ENCODE measurements at places on chromosomes 2 and 18.

DNA sequence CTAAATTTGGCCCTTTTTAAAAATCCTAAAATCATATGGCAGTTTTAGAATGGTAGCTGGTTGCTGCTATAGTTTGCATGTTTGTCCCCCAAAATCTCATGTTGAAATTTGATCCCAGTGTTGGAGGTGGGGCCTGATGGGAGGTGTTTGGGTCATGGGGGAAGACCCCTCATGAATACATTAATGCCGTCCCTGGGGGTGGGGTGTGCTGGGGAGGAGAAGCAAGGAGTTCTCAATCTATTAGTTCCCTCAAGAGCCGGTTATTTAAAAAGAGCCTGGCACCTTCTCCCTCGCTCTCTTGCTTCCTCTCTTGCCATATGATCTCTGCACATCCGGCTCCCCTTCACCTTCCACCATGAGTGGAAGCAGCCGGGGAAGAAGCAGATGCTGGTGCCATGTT lies 20.8 kb downstream of the GPATCH11 start:
- no peak for DNase-seq

- no peak for DNase-seq
Observed at GRCh38 chr2:29495536-29496060, 380.4 kb downstream of the CLIP4 start.

GRCh38 chr18:46054956-46055837 lies 16.9 kb downstream of the PSTPIP2 start:
- DNase-seq: no peak

DNA sequence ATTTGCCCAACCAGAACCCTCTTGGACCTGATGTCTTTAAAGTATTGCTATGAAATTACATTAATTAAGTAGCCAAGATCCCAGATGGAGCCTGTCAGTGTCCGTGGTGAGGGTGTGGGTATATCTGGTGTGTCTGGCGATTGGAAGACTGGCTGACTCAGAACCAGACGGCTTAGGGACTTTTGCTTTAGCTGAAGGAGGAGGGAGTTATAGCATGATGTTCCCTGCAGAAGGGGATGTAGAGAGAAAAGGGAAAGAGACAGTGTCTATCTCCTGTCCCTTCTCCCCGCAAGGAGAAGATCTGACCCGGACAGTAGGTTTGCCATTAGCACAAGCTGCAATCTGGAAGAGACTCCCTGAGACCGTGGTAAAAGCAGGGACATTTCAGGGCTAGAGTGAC lies 60.6 kb downstream of the POU3F3 start:
- no peak for DNase-seq

DNA sequence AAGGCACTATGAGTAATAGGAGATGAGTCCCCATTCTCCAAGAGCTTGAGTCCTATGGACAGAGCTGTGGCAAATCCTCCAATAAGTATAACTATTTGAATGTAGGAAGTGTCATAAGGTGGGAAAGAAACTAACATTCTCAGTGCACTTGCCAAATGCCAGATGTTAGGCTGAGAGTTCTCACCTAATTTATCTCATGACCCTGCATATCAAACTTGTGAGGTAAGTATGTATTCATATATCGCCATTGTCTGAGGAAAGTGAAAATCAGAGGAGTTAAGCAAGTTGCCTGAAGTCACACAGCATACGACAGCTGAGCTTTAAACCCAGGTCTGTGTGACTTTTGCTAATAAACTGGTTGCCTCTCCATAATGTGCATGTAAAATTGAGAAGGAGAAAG lies 169.5 kb downstream of the TTC32 start:
- DNase-seq: no peak

GRCh38 chr18:75727456-75727855 lies 300.0 kb upstream of the SMIM21 start:
- peak; percentile 66 for DNase-seq

GRCh38 chr2:203719456-203720410 lies 13.3 kb downstream of the CD28 start:
- DNase-seq: no peak

DNA sequence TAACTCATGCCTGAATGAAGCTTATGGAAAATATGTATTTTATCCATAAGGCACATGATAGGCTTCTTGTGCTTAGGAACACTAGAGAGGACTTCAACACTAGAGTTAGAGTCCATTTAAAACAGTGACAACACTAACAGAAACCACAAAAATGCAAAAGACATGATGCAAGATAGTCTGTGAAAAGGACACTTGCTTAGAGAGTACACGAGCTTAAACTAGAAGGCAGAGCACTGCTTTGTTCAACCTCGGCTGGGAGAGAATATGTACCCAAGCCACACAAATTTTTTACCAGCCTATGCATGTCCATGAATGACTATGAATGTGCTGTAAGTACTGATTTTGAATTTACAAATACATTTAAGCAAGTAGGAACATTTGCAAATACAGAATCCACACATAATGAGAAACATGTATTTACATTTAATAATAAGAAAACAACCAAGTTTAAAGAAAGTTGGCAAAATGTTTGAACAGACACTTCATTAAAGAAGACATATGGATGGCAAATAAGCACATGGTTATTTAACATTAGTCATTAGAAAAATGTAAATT lies 130.6 kb downstream of the SPOPL start:
- no peak for DNase-seq

DNA sequence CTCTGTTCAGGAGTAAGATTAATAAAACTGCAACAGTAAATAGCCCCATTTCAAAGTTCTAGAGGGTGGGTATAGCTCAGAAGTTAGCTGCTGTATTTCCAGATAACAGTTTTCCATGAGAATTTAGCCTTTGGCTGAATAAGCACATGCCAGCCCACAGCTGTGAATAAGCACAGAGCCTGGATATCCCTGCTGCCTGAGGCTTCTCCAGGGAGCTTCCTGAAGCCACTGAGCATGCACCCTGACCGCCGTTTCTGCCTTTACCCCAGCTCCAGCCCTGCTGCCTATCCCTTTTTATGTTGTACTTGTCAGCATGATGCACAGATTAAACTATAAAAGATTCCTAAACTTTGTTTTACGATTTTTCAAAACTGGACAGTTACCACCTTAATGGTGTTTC lies 85.3 kb downstream of the FEZ2 start:
- no peak for DNase-seq

DNA sequence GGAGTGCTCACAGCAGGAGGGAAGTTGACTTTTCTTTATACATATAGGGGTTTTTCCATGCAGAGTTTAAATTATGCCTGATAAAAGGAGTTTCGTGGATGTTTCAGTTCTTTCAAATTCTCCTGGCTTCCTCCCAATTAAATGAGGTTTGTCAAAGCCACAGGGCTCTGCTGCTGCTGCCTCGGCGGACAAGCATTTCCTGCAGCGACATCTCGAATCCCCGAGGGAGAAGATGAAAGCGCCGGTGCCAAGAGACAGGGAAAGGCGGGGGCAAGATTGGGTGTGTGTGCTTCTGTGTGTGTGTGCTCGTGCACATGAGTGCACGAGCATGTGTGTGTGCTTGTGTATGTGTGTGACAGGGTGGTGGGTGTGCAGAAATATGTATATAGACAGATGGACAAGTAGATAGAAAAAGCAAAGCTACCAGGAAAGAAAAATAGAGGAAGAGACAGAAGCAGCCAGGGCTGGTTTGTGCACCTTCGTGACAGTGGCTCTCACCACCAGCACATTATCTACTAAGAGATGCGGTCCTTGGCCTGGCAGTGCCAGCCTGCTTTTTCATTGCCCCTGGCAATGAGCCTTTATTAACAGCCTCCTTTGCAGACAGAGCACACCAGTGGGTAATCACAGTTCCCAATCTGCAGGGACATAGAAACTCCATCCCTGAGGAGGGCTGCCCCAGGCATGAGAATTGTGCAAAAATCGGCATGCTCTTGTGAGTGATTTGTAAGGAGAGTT lies 76.2 kb downstream of the CDK15 start:
- peak; percentile 57 for DNase-seq

- no peak for DNase-seq
Observed at GRCh38 chr2:128721096-128721495, 402.4 kb upstream of the HS6ST1 start.

GRCh38 chr18:13582178-13582670 lies 144.1 kb downstream of the FAM210A start:
- DNase-seq: no peak

DNA sequence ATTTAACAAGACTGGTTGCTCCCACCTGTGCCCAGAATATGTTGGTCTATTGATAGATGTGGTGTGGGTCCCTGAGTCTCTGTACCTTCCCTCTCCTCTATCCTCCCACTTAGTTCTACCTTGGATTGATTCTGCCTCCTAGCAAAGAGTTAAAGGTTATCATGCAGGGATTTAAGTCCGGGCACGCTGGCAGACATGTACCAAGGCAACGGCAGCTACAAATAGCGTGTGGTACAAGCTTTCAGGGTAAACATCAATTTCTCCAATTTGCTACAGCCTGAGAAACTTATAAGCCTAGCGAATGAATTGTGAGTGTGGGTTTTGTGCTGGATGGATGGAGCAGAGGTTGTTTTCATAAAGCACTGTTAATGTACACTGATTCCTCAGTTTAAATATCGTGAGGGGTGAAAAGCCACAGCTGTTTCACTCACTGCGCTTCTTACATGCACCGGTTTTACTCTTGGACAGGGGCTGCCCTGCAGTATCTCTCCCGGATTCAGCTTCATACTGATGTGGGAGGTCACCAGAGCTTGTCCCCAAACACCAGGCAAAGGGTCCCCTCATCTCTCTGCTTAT lies 289.8 kb downstream of the ICOS start:
- no peak for DNase-seq

- DNase-seq: no peak
Observed at GRCh38 chr2:56335101-56335500, 151.3 kb downstream of the CCDC85A start.

DNA sequence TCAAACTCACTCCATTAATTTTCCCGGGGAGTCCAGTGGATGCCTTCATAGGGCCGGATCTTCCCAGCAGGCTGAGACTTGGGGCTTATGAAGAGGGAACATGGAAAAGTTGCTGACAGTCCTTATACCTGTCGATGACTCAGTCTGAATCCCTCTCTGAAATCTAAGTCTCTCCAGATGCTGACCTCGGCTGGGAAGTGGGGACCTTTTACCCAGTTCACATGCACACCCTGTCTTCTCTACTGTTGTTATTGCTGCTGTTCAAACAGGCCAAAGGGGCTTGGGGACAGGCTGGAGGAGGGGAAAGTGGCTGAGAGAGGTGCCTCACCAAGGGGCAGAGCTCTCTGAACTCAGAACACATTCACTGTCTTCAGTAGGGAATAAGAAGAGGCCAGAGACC lies 4.1 kb upstream of the TNP1 start:
- no peak for DNase-seq

GRCh38 chr2:193240752-193241151 lies 1046.0 kb upstream of the TMEFF2 start:
- no peak for DNase-seq

DNA sequence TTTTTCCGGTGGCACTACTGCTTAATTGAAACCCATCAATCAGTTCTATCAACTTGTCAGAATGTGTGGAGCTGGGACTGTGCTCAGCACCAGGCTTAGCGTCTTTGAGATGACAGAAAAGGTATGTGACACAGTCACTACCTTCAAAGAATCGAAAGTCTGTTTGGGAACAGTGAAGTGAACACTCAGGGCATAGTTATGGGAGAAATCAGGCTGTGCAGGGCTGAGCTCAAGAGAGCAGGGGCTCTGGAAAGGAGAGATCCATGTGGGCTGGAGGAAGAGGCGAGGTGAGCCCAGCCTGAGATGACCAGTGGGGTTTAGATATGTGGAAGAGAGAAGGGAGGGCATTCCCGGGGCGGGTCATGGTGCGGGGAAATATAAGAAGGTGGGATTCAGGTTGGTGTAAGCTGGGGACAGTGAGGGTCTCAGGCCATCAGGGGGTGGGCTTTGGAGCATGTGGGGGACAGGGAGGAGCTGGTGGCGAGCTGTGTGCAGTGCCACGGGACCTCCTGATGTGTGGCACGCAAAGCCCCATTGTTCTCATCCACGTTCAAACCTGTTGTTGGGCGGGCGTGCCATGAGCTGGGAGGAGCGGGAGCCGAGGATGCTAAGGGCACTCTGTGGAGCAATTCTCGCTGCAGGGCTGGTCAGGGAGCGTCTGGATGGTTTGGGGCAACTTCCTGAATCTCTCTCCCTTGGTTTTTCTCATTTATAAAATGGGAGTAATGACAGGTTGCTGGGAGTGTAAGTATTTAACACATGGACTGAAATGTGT lies 72.5 kb downstream of the VAPA start:
- no peak for DNase-seq
